ENCODE measurements at places on chromosomes 7 and 10.
A peak's percentile ranks its signal among the peaks of the same experiment; 100 is the strongest.

GRCh38 chr10:63027531-63027930, 105.6 kb upstream of the NRBF2 start:
- DNase-seq, result no peak

GRCh38 chr7:90736968-90737939, 141.1 kb downstream of the CDK14 start:
- DNase-seq, result peak; percentile 57

GRCh38 chr7:1601956-1602355, 32.1 kb upstream of the PSMG3 start:
- no peak for DNase-seq

GRCh38 chr7:105493923-105494315, 28.2 kb downstream of the PUS7 start:
- no peak for DNase-seq

DNA sequence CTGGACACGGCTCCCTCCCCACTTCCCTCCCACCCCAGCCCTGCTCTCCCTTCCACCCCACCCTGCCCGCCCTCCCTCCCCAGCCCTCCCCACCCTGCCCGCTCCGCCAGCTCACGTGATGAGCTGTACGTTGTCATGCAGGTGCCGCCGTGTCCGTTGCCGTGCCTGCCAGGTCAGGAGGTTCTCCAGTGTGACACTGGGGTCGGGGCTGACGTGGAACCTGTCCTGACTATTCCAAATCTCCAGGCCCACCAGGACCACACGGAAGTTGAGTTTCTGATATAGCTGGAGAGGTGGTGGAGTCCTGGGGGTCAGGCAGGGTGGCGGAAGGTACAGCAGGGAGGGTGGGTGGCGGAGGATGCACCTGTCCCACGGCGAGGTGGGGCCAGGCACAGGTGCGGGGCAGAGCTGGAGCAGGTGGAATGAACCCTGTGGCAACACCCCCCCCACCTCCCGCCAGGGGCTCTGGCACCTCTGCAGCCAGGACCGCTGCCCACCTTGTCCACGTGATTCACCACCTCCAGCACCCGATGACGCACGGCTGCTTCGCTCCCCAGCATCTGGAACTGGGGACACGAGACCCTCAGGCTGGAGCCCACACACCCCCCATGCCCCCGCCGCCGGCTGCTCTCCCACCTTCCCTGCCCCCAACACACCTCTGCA, 4.2 kb downstream of the ADAM8 start:
- DNase-seq, result no peak

GRCh38 chr10:42879380-42880254, 97.0 kb downstream of the BMS1 start:
- no peak for DNase-seq
